ENCODE measurements at places on chromosomes 3 and 15.

DNA sequence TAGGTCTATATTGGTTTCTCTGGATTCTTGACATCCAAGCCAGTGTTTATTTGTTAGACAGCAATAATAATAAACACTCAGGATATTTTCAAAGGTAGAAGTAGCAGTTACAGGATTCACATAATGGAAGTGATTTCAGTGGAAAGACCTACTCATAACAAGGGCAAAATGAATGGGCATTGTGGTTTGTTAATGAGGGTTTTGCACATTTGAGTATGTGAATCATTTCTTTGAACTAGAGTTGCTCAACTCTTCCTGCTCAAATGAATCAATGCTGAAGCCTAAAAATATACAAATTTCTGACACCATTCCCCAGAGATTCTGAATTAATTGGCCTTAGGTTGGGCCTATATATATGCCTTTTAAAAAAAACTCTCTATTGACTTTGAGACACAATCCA, 4.1 kb upstream of the COL6A5 start:
- H3K27me3 ChIP-seq: peaks cover 19% of the 10 kb centered on the region
- DNase-seq: no peak
- no peak overlapping the region for H3K4me3 ChIP-seq
- no peaks in the 10 kb centered on the region for H3K36me3 ChIP-seq
- H3K27ac ChIP-seq: no peak overlapping the region

- peaks cover 2% of the 10 kb centered on the region for H3K4me1 ChIP-seq
- no peak for DNase-seq
- peaks cover 28% of the 10 kb centered on the region for H3K36me3 ChIP-seq
- no peak overlapping the region for H3K27ac ChIP-seq
- H3K27me3 ChIP-seq: peaks cover 26% of the 10 kb centered on the region
Observed at GRCh38 chr15:28110481-28110881, 11.4 kb upstream of the OCA2 start.

- no peak overlapping the region for H3K27ac ChIP-seq
- no peak for DNase-seq
- H3K36me3 ChIP-seq: peaks cover 2% of the 10 kb centered on the region
Observed at GRCh38 chr15:72727154-72727553, 41.1 kb downstream of the BBS4 start.

GRCh38 chr3:38127611-38128302, 9.2 kb downstream of the ACAA1 start:
- no peak overlapping the region for H3K27ac ChIP-seq
- DNase-seq: no peak
- H3K27me3 ChIP-seq: no peaks in the 10 kb centered on the region
- H3K36me3 ChIP-seq: peaks cover 31% of the 10 kb centered on the region
- H3K4me1 ChIP-seq: no peaks in the 10 kb centered on the region
- no peak overlapping the region for H3K4me3 ChIP-seq

DNA sequence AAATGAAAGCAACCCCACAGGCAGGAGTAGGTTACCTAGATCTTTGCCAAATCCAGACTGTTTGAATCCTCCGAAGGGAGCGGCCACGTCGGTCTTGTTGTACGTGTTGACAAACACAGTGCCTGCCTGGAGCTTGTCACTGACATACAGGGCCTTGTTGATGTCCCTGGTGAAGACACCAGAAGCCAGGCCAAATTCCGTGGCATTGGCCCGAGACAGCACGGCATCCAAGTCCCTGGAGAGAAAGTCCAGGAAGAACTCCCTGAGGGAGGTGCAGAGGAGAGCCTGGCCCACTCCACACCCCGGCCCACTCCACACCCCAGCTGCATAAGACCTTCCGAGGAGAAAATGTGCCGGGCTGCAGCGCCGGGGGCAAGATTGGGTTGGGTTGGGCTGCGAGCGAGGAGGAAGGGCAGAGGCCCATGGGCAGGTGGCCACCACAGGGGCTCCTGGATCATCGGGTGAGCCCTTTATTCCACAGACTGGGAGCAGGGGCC, 21.8 kb upstream of the SLC41A3 start:
- no peaks in the 10 kb centered on the region for H3K27me3 ChIP-seq
- no peak for DNase-seq
- H3K4me1 ChIP-seq: no peaks in the 10 kb centered on the region
- H3K36me3 ChIP-seq: no peaks in the 10 kb centered on the region
- no peak overlapping the region for H3K27ac ChIP-seq

GRCh38 chr3:149934524-149934923, 36.2 kb downstream of the PFN2 start:
- H3K27me3 ChIP-seq: no peaks in the 10 kb centered on the region
- H3K36me3 ChIP-seq: no peaks in the 10 kb centered on the region
- no peaks in the 10 kb centered on the region for H3K4me1 ChIP-seq
- no peak overlapping the region for H3K27ac ChIP-seq
- no peak overlapping the region for H3K4me3 ChIP-seq

GRCh38 chr3:70726096-70726938, 413.9 kb upstream of the MDFIC2 start:
- no peaks in the 10 kb centered on the region for H3K27me3 ChIP-seq
- DNase-seq: no peak
- no peak overlapping the region for H3K27ac ChIP-seq
- no peak overlapping the region for H3K4me3 ChIP-seq
- H3K4me1 ChIP-seq: no peaks in the 10 kb centered on the region
- H3K36me3 ChIP-seq: no peaks in the 10 kb centered on the region

DNA sequence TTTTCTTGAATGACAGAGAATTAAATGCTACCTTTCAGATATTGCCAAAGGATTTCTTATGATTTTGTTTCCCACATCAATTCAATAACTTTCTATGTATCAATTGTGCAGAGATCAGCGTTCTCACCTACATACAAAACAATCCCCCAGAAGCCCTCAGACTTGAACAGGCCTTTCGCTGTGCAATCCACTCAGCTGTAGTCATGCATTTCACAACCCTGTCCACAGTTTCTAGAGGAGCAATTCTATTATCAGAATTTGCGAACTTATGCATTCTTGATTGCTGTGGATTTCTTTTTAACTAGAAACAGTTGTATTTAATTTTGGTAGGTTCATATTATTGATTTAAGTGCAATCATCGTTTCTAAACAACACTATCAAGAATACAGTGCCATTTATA, 13.7 kb upstream of the ALCAM start:
- DNase-seq: no peak
- no peaks in the 10 kb centered on the region for H3K36me3 ChIP-seq
- no peaks in the 10 kb centered on the region for H3K27me3 ChIP-seq
- no peak overlapping the region for H3K27ac ChIP-seq
- no peaks in the 10 kb centered on the region for H3K4me1 ChIP-seq

DNA sequence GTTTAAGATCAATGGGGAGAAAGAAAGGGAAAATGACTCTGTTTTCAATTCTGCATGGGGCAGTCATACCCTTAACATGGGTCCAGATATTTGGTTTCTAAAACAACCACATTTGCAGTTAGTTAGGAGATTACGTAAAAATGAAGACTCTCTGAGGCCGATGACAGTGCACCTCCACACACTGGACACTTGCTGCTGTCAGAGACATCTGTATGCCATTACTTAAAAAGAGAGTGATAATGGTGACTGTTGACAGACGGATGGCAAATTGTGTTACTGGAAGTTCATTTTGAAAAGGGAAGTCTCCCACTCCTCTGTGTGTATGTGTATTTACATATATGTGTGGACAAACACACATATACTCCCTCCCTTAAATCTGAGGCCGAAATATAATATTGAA, 304.5 kb upstream of the SEMA6D start:
- H3K27ac ChIP-seq: no peak overlapping the region
- no peaks in the 10 kb centered on the region for H3K4me1 ChIP-seq
- no peaks in the 10 kb centered on the region for H3K36me3 ChIP-seq
- H3K4me3 ChIP-seq: no peak overlapping the region
- no peak for DNase-seq

DNA sequence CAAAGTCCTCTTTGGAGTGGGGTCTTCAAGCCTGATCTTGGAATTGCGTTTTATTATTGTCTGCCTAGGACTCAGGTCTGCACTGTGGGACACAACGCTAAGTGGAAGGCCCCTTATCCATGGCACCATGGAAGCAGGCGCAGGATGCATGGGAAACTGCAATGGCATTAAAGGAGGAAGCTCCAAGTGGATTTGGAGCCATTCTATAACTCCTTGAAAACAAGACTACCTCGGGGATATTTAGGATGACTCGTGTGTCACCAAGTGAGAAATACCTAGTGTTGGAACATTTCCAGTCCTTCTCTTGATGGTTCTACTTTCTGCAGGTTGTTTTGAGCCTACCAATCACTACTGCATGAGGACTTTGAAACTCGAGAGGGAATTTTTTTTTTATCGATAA, 126.6 kb upstream of the ZBED2 start:
- no peak overlapping the region for H3K27ac ChIP-seq
- no peaks in the 10 kb centered on the region for H3K27me3 ChIP-seq
- H3K4me1 ChIP-seq: no peaks in the 10 kb centered on the region
- DNase-seq: no peak

- H3K36me3 ChIP-seq: no peaks in the 10 kb centered on the region
- H3K4me1 ChIP-seq: no peaks in the 10 kb centered on the region
- no peak overlapping the region for H3K4me3 ChIP-seq
- H3K27me3 ChIP-seq: no peaks in the 10 kb centered on the region
- no peak overlapping the region for H3K27ac ChIP-seq
Observed at GRCh38 chr3:124751501-124751900, 21.2 kb downstream of the UMPS start.

GRCh38 chr3:172321035-172321434, 127.2 kb downstream of the GHSR start:
- H3K4me1 ChIP-seq: no peaks in the 10 kb centered on the region
- H3K27ac ChIP-seq: no peak overlapping the region
- H3K4me3 ChIP-seq: no peak overlapping the region
- H3K27me3 ChIP-seq: no peaks in the 10 kb centered on the region
- peaks cover 20% of the 10 kb centered on the region for H3K36me3 ChIP-seq
- no peak for DNase-seq

Measured in H1 (cell line).